ENCODE measurements at places on chromosomes 5 and 9. TPM values are rescaled to one million over a fixed set of nuclear protein-coding genes. Genes with fewer than 3 reads are reported as not detected.

PCDHGB5 gene
- total RNA-seq, result 20.8 TPM

DNA sequence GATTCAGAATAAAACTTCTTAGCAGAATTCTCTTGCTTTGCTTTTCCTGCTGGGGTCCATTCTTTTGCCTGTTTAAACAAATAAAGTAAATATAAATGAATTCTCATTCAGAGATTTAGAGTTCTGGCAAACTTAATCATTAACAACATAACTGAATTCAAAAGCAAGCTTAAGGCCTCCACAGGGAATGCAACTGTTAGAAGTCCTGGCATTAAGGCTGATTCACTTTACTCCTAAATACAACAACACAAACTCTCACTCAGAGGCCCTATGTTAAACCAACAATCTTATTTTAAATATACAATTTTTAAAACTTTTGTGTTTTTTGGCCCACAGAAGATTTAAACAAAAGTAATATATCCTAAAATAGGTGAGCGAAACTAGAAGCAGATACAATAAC lies 178.3 kb downstream of the AP3B1 start:
- DNase-seq, result no peak

GRCh38 chr9:125513668-125514413 lies 193.2 kb downstream of the MAPKAP1 start:
- no peak for DNase-seq

AQP3 gene
- total RNA-seq, result 6.9 TPM

ARHGEF37 gene
- total RNA-seq, result 5.6 TPM

DNA sequence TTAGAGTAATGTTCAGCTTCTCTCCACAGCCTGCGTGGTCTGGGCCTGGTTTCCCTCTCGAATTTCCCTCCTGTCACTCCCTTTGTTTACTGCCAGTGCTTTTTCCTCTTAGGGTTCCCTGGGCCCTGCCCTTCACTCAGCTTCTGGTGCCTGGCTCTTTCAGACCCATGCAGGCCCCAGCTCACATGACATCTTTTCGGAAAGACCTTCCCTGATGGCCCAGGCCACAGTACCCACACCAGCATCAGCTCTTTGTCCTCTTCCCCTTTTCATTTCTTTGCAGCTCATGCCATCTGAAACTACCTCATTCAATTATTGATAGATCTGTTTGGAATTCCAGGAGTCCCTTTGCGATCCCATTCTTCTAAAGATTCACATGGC lies 68.1 kb upstream of the ABL1 start:
- DNase-seq, result no peak

- DNase-seq, result no peak
Observed at GRCh38 chr5:135329066-135329912, 69.7 kb downstream of the MACROH2A1 start.

MVB12B gene
- 18.4 TPM for total RNA-seq

EIF4E1B gene
- total RNA-seq, result not detected

GRCh38 chr5:68304421-68305052 lies 89.0 kb downstream of the PIK3R1 start:
- no peak for DNase-seq

ZNF300 gene
- 8.0 TPM for total RNA-seq

FLT4 gene
- total RNA-seq, result 4.8 TPM

- no peak for DNase-seq
Observed at GRCh38 chr9:99023231-99023630, 79.5 kb downstream of the COL15A1 start.

ASPN gene
- total RNA-seq, result 110 TPM

FAT2 gene
- total RNA-seq, result 0.14 TPM

GRCh38 chr5:7930011-7930410 lies 61.1 kb downstream of the MTRR start:
- DNase-seq, result no peak

- no peak for DNase-seq
Observed at GRCh38 chr5:27007121-27007520, 31.3 kb downstream of the CDH9 start.

PIP5K1B gene
- total RNA-seq, result 3.9 TPM

- DNase-seq, result no peak
Observed at GRCh38 chr5:128225245-128226030, 141.9 kb downstream of the SLC12A2 start.

PPP2R2B gene
- 9.5 TPM for total RNA-seq

GRCh38 chr5:103298117-103298516 lies 39.6 kb downstream of the MACIR start:
- no peak for DNase-seq

PIK3R1 gene
- 91.5 TPM for total RNA-seq

- DNase-seq, result no peak
Observed at GRCh38 chr9:124006448-124007361, 4.9 kb upstream of the LHX2 start.

CAVIN4 gene
- total RNA-seq, result 0.21 TPM

GRCh38 chr5:51983161-51983560 lies 599.9 kb downstream of the ISL1 start:
- no peak for DNase-seq
